Hematopoietic multipotent progenitor cell treated with erythropoietin and hydrocortisone succinate and interleukin-3 and kit ligand, for 8 days (in vitro differentiated cells): ENCODE measurements at places on chromosomes 5 and 9.

GRCh38 chr9:133747309-133747708, 9.2 kb upstream of the SARDH start:
- DNase-seq, result no peak

GRCh38 chr5:100758780-100759179, 144.3 kb downstream of the ST8SIA4 start:
- no peak for DNase-seq

DNA sequence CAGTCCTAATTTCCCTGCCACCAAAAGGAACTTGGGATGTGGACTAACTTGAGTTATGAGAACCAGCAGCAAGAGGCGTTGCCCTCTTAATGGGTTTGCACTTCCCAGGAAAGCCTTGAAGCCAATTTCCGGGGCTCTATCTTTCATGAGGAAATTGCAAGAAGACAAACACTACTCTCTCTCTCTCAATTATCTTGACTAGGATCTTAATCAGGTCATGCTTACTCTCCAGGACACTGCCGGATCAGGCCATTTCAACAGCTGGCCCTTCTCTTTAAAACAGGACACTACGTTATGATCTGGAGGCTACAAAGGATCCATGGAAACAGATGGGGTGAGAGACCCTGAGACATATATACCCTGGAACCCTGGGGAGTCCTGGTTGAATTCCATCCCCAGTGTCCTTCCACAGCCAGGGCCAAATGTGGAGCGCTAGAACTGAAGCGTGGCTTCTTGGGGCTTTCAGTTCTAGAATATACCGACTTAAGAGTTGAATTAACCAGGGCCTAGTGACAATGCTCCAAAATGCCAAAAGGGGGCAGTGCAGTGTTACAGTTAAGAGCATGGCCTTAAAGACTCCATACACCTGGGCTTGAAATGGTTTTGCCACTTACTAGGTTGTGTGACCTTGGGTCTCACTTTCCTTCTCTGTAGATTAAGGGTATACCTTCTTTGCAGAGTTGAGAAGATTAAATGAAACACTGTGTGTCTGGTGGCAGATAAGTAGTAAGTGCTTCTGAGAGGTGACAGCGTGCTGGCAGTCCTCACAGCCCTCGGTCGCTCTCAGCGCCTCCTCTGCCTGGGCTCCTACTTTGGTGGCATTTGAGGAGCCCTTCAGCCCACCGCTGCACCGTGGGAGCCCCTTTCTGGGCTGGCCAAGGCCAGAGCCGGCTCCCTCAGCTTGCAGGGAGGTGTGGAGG, 21.1 kb downstream of the FAM219A start:
- DNase-seq, result peak; percentile 80

GRCh38 chr5:151598984-151599383, 7.9 kb upstream of the FAT2 start:
- no peak for DNase-seq

DNA sequence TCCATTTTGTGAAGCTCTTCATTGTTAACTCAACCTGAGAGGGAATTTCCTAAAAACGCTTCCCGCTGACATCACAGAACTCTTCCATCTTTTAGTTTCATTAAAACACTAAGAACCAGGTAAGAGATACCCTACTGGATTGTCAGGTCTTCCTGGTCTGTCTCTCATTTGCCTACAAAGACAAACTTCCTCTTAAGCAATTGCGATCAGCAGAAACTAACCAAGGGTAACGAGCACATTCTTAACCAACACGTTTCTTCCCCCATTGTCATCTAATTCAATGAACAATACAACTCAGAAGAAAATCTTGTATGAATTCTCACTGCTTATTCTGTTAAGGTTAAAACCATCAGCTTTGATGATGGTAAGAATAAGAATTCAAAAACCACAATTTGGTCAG, 6.6 kb downstream of the FBXW11 start:
- no peak for DNase-seq

GRCh38 chr5:8458038-8458383, 589.1 kb downstream of the MTRR start:
- DNase-seq, result no peak

- DNase-seq, result no peak
Measured at GRCh38 chr5:35803191-35803651, 53.5 kb upstream of the IL7R start.

- DNase-seq, result peak; percentile 91
Measured at GRCh38 chr5:181187500-181188213, 17.3 kb downstream of the TRIM7 start.

GRCh38 chr9:121357011-121357410, 13.0 kb downstream of the STOM start:
- no peak for DNase-seq

DNA sequence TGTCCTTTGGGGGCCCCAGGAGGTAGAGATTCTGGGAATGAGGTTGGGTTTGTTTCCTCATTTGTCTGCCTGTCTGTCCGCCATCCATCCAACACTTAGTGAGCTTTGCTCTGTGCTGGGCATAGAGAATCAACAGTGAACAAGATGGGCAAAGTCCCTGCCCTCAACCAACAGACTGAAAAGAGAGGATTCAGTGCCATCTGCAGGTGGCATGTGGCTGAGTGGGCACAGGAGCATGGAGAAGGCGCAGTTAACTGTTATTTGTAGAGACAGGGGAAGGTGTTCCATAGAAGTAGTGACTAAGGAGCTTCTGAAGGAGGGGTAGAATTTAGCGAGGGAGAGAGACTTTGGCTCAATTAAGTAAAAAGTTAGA, 23.1 kb downstream of the POLR1E start:
- DNase-seq, result no peak

DNA sequence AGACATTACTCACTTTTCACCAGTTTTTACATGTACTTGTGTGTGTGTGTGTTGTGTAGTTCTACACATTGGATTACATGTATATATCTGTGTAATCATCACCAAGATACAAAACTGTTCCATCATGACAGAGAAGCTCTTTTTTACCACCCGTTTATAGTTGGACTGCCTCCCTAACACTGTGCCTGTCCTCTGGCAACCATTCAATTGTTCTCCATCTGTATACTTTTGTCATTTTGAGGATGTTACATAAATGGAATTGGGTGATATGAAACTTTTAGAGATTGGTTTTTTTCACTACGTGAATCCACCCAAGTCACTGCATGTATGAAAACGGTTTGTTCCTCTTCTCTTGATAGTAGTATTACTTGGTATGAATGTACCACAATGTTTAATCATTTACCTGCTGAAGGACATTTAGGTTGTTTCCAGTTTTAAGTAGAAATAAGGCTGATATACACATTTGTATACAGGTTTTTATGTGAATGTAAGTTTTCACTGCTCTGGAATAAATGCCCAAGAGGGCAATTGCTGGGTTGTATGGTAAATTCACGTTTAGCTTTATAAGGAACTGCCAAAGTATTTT, 126.2 kb downstream of the MAPKAP1 start:
- no peak for DNase-seq

DNA sequence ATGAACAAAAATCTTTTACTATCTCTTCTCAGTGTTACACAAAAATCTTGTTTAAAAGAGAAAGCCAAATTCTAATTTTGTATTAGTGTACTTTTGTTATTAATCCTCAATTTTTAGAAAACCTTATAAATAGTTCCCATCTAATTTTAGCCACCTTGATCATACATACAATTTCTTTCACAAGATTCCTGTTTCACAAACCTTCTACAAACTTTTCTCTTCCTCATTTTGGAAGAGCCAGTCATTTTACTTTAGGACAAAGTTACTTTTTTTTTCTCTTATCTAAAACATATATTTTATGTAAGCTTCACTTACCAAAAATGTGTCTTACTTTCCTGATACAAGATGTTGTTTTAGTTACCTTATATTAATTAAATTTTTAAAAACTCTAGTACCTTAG, 161.3 kb downstream of the YIPF5 start:
- no peak for DNase-seq

DNA sequence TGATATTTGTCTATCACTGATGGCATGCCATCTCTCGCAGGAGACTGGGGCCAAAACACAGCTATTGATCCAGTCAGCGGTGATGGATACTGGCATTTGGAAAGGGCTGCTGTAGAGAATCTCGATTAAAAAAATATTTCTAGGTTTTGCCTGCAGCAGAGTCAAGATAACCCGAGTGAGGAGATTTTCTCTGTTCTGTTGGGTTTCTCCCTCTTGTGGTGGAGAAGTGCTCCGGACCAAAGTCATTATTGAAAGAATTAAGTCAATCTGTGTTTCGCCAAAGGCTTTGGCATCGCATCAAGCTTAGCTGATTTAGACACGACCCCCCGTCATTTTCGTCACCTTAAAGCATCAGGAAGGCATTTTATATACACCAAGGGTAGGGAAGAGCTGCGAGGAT, 97.1 kb upstream of the IRX2 start:
- DNase-seq, result no peak

DNA sequence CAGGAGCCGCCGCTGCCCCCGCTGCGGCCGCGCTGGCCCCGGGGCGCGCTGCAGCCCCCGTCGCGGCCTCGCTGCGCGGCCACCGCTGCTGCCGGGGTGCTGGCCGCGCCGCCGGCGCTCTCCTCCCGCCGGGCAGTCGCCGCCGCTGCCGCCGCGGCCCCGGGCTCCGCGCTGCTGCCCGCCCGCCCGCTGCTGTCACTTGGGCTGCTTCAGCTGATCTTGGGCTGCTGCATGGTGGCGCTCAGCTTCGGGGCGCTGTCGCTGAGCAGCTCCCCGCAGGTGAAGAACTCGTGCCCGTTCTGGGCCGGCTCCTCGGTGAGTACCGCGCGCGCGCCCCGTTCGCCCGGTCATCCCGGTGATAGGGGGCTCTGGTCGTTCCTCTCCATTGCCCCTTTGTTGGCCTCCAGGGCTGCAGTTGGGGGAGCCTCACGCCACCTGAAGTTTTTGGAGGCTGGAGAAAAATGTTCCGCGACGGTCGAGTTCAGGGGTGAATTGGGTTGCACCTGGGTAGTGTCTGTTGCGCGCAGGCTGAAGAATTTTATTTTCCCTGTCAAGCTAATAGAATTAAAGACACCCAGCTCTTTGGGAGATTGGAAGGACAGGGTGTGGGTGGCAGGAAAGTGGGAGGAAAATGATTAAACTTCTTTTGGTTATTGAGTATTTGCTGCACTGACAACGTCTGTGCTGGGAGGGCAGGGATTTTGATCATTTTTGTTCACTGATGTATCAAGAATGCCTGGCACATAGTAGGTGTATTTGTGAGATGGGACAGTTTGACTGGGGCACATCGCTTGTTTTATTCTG, 596 bp downstream of the ENTREP1 start:
- no peak for DNase-seq

GRCh38 chr9:98923451-98924123, 20.1 kb upstream of the COL15A1 start:
- no peak for DNase-seq

GRCh38 chr9:128540634-128541360, 11.6 kb upstream of the SPTAN1 start:
- no peak for DNase-seq

- no peak for DNase-seq
Measured at GRCh38 chr5:41309275-41309674, 95.9 kb upstream of the C6 start.

GRCh38 chr5:891837-892393, 686 bp downstream of the BRD9 start:
- DNase-seq, result peak; percentile 22

- DNase-seq, result no peak
Measured at GRCh38 chr5:84290161-84290560, 94.5 kb downstream of the EDIL3 start.

GRCh38 chr9:26129217-26129616, 451.0 kb upstream of the TUSC1 start:
- DNase-seq, result no peak

GRCh38 chr5:91111473-91112238, 271.5 kb downstream of the ARRDC3 start:
- DNase-seq, result no peak

GRCh38 chr9:137703842-137704508, 85.2 kb downstream of the EHMT1 start:
- DNase-seq, result no peak

DNA sequence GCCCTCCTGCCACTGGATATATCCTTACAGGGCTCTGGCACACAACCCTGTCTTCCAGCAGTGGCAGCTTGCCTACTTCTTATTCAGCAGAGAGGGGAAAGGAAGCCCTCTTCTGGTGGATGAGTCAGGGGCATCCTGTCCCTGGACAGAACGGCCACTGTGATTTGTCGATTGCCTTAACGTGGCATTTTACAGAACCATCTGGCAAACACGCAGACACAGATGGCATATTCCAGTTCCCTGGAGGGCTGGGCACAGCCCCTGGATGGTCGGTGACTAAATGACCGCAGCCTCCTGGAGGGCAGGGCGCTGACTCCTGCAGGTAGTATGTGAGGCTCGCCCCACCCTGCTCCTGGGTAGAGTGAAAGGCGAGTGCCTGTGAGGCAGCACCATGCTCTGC, 62.1 kb downstream of the DCP2 start:
- no peak for DNase-seq

- no peak for DNase-seq
Measured at GRCh38 chr9:86454701-86455615, 100.7 kb upstream of the TUT7 start.

- DNase-seq, result no peak
Measured at GRCh38 chr9:37201581-37201980, 81.2 kb downstream of the ZCCHC7 start.

- DNase-seq, result no peak
Measured at GRCh38 chr5:10537624-10538023, 26.2 kb upstream of the ANKRD33B start.

GRCh38 chr5:10649666-10650380, 86.0 kb downstream of the ANKRD33B start:
- no peak for DNase-seq

GRCh38 chr9:73736270-73736669, 584.6 kb downstream of the ANXA1 start:
- no peak for DNase-seq

DNA sequence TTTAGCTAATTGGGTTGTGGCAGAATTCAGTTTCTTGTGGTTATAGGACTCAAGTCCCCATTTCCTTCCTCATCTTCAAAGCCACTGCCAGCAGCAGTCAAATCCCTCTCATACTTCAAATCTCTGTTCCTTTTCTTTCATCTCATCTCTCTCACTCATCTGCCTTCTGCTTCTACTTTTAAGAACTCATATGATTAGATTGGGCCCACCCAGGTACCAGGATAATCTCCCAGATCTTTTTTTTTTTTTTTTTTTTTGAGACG, 8.0 kb upstream of the REEP5 start:
- DNase-seq, result no peak

DNA sequence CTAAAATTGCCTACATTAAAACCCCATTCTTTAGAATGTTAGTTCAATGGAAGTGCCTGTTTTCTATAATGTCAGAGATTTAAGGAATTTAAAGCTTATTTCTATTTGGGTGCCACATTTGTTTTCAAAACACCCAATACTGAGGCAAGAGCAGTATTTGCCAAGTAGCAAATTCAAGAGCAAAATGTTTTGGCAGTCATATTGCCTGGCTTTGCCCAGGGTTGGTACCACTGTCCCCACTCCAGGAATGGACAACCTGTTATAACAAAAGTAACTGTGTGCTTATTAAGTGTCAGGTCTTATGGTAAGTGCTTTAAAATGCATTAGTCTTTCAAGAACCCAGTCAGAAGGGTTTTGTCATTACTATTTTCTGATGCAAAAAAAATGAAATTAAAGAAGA, 19.3 kb downstream of the ITGA1 start:
- no peak for DNase-seq

GRCh38 chr5:169063316-169063953, 237.5 kb downstream of the SLIT3 start:
- no peak for DNase-seq

- DNase-seq, result no peak
Measured at GRCh38 chr9:85702191-85702590, 39.6 kb downstream of the AGTPBP1 start.
